ENCODE measurements at places on chromosomes 4 and X.

DNA sequence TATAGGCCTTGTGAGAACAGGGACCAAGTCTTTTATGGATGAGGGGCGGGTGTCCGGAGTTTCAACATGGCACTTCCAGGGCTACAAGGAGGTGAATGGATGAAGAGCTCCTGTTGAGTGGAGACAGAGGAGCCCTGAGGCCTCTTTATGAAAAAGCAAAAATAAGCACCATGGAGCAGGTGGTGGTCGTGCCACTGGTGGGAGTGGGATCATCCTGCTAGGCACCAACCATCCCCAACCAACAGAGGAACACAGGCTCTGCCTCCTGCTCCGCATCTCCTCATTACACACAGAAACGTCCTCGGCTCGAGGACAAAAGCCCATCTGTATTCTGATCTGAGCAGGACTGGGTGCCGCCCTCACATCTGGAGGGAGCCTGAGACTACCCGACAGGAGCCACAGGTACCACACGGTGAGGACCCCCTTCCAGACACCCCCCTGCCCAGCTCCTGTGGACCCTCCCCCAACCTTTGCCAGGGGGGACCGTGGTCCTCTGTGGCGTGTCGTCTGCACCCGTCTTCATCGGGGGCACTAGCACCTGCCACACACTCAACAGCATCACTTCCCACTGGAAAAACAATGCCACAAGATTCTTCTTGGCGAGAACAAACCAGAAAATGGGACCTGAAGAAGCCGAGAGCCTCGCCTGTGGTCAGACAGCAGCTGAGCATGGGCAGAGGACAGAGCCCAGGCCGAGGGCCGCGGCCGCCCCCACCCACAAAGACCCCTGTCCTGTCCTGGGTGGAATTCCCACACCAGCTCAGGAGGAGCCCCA, 3.9 kb upstream of the PDE6B start:
- no peak for DNase-seq

- DNase-seq = no peak
Measured at GRCh38 chr4:55117511-55117910, 7.9 kb downstream of the KDR start.

- no peak for DNase-seq
Measured at GRCh38 chr4:5691491-5692132, 16.7 kb downstream of the EVC2 start.

GRCh38 chr4:99403380-99404184, 31.6 kb downstream of the ADH7 start:
- DNase-seq = peak; percentile 28

- DNase-seq = no peak
Measured at GRCh38 chrX:112630187-112630586, 49.6 kb downstream of the LHFPL1 start.

DNA sequence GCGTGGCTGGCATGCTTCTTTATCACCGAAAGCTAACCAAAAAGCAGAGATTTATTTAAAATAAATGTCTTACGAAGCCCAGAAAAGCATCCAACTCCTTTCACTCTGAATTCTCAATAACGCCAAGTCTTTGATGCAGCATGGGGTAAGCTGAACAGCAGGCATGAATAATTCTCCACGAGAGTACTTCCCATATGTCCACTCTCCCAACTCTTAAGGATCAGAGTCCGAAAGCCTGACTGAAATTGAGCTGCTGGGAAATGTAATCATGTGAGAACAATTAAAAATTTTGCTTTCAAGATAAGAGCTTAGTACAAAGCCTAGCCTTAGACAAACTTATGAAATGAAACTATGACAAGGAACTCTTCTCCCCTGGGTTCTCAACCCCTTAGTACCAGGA, 7.5 kb upstream of the SLC39A8 start:
- DNase-seq = no peak

GRCh38 chrX:127570276-127570675, 481.9 kb downstream of the ACTRT1 start:
- no peak for DNase-seq

DNA sequence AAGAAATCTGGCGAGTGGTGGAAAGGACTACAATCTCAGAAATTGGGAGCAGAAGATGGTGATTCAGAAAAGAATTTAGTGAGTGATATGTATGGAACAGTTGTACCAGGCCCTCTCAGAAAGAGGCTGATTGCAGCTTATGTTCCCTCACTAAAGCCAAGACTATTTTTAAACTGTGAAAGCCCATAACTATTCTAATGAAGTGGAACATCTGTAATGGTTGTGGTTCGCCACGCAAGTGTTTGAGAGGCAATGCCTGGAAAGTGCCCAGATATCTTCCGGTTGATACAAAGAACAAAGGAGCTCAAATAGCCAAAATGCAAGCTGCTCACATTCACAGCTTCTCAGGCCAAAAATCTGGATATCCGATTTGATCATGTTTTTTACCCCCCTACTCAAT, 1250.7 kb downstream of the RAPGEF2 start:
- DNase-seq = no peak

- no peak for DNase-seq
Measured at GRCh38 chr4:64130907-64131306, 278.3 kb downstream of the TECRL start.
